ENCODE measurements at places on chromosomes 5 and 9.

DNA sequence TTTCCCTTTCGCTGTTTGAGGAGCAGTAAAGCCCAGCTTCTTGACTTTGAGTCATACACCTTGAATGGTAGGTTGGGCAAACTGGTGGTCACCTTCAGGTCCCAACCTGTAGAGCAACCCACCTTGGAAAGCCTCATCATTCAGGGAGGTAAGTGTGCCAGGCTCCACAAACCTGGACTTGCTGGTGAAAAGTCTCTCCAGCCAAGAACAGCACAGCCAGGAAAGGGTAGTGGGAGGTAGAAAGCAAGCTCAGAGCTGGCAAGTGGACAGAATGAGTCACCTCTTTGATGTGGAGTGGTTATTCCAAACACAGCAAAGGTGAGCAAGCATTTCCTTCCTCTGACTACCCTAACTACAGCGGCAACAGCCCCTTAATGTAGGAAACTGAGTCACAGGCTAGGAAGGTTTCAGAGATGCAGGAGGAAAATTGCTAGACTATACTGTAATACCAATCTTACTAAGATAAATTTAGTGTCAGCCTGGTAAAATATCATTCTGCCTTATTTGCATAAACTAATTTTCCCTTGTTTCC lies 117.5 kb upstream of the MTAP start:
- no peak for DNase-seq

DNA sequence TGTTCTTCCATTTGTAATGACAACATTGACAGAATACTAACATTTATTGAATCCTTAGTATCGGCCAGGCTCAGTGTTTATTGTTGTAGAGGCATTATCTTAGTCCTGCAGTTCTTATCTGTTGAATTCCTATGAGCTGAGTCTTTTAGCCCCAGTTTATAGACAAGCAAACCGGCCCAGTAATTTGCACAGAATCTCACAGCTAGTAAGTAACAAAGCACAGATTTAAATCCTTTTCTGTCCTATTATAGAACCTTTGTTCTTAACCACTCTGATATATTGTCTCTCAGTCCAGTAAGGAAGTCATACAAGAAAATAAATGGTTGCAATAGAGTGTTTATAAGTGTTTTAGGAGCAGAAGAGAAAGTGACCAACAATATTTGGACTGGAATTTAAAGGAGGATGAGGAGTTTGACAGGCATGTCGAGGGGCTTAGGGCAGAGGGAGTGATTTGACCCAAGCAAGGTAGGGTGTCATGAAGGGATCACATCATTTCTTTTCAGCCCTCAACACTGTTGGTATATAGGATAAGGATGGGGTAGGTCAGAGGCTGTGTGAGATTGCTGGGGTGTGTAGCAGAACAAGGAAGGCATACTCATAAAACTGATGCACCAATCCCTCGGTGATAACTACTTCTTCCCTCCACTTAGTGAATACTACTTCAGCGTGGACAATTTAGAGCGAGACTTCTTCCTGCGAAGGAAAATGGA lies 39.5 kb downstream of the LARP1 start:
- no peak for DNase-seq

GRCh38 chr5:116574367-116575325 lies at the start of gene SEMA6A:
SEMA6A (minus strand) TSS chr5:116574823; CDS start chr5:116504944, 69,879 bp downstream.
- DNase-seq = no peak

GRCh38 chr9:27331393-27331792 lies 34.4 kb upstream of the EQTN start:
- no peak for DNase-seq

DNA sequence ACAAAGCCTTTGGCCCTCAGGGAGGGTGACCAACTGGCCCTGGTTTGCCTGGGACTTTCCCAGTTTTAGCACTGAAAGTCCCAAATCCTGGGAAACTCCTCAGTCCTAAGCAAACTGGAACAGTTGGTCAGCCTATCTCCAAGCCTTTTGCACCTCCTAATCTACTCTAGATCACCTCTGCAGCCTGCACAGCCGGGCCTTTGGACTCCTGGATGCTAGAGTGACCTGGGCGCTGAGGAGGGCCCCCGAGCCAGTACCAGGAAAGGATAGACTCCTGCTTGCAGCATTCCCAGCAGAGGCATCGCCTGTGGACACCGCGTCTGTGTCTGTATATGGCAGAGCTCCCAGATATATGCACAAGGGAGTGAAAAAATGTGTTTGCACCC lies 15.1 kb downstream of the IRF1 start:
- DNase-seq = no peak

DNA sequence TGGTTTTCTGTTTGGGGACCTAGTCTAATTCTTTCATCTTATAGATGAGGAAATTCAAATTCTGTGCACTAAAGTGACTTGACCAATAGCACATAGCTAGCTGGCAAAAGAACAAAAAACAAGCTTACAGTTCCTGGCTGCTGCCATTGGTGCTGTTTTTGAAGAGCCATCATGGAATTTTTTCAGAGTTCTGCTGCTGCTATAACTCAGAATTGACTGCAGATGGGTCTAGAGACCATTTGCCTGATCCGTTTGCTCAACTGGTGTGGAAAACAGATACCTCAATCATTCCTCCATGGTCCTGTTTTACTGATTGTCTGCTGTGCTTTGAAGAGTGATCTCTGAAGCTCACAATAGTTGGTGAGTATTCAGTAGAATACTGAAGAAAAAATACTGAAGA lies 15.2 kb downstream of the FBXL7 start:
- DNase-seq = no peak

GRCh38 chr5:135308752-135309151 lies 90.3 kb downstream of the MACROH2A1 start:
- no peak for DNase-seq

DNA sequence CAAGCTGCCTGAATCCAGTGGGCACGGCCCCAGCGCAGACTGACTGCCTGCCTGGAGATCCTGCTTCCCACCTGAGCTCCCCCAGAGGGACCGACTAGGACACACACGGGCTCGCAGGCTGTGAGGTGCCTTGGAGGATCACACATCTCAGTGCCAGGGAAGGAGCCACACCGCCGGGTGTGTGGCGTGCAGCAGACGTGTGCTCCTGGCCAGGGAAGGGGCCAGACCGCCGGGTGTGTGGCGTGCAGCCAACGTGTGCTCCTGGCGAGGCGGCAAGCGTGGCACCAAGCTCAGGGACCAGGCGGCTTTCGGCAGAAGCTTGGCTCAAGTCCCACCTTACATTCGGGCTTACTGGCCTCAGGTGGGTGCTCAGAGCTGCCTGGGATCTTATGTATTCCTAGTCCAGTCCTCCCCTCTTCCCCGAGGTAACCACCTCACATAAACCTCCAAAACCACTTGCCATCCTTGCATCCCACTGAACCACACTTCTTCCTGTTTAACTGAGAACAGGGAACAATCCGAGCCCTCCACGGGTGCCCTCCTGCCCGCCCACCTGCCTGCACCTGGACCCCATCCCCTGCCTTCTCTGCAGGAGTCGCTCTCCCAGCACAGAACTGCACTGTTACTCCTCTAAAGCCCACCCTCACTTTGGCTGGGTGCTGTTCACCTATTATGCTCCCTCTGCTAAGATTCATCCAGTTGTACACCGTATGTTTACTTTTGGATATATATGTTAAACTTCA lies 22.4 kb upstream of the MRNIP start:
- DNase-seq = no peak

DNA sequence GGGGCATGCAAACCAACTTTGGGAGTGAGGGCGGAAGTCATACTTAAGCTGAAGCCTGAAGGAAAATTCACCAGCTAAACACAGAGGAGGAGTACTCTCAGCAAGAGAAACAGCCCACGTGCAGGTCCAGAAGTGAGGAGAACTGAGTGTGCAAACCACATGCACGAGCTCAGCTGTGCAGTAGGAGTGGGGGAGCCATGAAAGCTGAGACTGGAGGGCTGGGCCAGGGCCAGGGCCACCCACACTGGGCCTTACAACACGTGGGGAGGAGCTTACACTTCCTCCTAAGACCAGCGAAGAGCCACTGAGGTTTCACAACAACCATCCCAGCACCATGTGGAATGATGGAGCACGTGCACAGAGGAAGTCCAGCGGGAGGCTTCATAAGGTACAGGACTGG lies 9.3 kb upstream of the WWC1 start:
- no peak for DNase-seq

- no peak for DNase-seq
Observed at GRCh38 chr5:68140763-68141162, 74.8 kb upstream of the PIK3R1 start.

DNA sequence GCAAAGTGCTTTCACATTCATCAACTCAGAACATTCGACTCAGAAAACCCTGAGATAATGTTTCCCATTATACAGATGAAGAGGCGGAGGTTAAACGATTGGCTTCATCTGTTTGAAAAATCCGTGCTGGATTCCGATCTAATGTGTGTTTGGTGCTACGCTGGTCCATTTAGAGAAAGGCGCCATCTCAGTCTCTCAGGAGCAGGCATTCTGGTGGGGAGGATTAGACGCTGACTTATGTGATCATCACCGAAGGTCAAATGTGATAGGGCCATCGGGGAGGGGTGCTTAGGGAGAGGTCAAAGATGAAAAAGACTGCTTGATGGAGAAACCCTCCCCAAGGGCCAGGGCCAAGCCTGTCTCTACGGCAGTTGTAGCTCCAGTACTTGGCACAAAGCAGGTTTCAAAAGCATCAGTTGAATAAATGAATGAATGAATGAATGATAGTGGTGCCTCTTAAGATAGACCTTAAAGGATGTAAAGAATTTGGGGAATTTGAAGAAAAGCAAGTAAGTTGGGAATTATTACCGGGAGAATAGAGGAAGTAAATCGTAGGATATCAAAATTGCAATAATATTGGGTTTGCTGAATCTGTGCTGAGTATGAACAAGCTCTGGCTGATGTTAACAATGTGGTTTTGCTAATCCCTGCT lies 160.6 kb upstream of the SHB start:
- no peak for DNase-seq

- peak; percentile 68 for DNase-seq
Observed at GRCh38 chr9:36486933-36487481, 85.7 kb upstream of the MELK start.

DNA sequence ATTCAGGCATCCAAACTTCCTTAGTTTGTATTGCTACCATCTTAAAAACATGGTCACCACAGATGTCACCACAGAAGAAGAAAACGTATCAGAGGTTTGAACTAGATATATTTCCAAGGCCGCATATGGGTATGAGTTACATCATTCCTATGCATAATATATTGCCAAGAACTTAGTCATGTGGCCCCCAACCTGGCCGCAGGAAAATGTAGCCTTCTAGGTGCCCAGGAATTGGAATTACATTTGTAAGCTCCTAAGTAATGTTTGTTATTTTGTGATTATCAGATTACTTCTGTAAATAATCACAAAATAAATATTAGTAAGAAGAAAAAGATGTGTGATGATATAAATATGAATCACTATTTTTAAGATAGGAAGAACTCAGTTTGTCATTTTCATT lies 351.4 kb downstream of the ISL1 start:
- no peak for DNase-seq
